ENCODE measurements at places on chromosomes 2 and 18.

GRCh38 chr2:70831861-70832260 is 3.8 kb downstream of the CD207 start:
- no peak for DNase-seq

DNA sequence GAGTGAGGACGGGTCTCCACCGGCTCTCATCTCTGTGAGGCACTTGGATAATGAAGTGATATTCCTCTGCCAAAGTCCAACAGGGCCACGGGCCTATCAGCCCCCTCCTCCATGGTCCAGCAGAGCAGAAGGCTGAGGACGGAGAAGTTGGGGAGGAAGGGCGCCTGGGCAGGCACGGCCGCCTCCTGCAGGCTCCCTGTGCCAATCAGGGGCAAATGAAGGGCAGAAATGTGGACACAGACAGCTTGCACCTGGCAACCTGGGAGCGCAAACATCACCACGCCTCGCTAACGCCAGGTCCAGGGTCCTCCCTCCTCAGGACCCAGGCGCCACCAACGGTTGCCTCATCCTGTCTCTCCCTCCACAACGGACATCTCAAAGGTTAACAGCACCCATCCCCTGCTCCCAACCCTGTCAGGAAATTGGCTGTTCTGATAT is 24.3 kb downstream of the SMAD7 start:
- DNase-seq: no peak

GRCh38 chr2:199814817-199815211 is 36.2 kb downstream of the FTCDNL1 start:
- DNase-seq: no peak

DNA sequence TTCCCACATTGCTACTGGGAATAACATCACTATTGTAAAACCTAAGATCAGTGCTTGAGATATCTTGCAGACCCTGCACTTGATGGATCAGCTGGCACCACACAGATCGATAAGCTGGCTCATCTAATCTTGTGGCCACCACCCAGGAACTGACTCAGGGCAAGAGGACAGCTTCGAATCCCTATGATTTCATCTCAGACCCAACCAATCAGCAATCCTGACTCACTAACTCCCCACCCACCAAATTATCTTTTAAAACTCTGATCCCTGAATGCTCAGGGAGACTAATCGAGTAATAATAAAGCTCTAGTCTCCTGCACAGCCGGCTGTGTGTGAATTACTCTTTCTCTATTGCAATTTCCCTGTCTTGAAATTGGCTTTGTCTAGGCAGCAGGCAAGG is 11.3 kb upstream of the TEX44 start:
- DNase-seq: no peak

GRCh38 chr2:231765496-231765929 is 15.6 kb downstream of the PDE6D start:
- no peak for DNase-seq

- DNase-seq: no peak
Observed at GRCh38 chr2:124526221-124526620, 501.1 kb downstream of the CNTNAP5 start.

DNA sequence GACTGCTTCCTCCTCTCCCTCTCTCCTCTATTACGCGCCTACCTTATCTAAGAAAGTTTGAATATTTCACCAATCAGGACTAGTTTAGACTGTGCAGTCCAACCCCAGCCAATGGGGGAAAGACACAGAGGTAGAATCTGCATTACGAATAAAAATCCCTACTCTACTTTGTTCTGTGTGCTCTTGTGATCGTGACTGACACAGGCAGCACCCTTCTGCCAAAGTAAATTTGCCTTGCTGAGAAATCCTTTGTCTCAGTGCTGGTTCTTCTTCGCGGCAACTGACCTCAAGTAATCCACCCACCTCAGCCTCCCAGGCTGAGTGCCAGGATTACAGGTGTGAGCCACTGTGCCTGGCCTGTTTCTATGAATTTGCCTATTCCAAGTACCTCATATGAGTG is 8.6 kb upstream of the CDCA7 start:
- DNase-seq: no peak

GRCh38 chr2:160467086-160467485 is 26.5 kb downstream of the RBMS1 start:
- no peak for DNase-seq

DNA sequence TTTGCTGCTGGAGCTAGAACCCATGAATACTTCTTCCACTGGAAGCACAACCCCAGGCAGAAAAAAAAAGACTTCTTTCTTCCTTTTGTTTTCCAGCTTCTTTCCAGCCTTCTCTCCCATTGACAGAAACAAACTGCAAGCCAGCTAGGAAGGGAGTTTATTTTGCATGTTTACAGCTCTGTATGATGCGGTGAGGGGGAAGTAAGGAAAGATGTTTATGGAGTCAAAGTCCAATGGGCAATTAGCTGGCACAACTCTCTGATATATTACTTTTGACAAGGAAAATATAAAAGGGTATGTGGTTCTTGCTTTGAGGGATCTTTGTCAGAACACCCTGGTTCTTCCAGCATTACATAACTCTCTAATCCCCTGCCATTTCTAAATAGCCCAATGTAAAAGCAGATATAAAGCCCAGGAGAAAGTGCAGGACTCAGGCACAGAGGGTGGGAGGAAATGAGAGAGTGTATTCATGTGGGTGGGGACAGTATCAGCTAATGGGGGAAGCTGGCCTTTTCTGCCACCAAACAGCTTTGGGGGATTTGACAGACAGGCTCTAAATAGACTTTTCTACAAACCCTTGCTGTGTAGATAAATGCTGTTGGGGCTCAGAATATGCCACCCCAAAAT is 9.3 kb upstream of the NMS start:
- DNase-seq: no peak

DNA sequence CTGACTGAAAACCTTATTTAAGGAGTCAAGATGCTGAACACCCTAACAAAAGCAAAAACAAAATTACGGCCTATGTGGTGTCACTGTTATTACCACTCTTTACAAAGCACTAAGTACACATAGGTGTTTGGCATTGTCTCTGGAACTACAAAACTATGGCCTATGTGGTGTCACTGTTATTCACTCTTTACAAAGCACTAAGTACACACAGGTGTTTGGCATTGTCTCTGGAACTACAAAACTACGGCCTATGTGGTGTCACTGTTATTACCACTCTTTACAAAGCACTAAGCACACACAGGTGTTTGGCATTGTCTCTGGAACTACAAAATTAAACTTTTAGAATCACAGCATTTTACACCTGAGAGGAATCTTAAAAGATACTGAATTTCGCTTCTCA is 47.4 kb downstream of the SLC35F5 start:
- no peak for DNase-seq

DNA sequence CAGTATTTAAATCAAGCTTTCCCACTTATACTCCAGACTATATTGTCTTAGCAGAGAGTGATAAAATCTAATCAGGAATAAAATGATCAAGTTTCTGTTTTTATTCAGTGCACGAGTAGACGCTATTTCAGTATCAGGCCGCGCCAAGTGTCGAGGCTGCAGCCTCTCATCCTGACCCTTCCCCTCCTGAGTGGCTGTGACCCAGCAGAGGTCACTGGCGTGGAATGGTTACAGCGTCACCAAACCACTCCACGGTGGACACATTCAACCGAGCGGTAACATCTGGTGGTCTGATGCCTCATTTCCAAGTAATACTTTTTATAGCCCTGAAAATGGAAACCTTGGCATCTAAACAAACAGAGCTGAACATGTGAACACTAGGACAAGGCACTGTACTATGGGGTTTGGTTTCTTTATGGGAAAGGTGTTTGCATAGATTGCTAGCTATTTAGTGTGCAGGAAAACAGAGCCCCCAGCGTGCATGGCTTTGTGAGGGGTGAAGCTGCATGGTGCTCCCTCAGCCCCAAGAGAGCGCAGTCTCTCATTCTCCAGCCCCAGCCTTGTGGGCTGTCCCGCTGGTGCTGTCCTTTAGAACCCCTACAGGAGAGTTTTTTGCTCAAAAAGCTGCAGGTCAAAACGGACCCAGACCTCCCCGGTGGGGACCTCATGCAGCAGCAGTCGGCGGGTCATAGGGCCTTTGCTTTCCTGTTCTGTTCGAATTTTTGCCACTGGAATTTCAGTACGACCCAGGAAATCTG is 28.4 kb downstream of the FAM228A start:
- DNase-seq: no peak

DNA sequence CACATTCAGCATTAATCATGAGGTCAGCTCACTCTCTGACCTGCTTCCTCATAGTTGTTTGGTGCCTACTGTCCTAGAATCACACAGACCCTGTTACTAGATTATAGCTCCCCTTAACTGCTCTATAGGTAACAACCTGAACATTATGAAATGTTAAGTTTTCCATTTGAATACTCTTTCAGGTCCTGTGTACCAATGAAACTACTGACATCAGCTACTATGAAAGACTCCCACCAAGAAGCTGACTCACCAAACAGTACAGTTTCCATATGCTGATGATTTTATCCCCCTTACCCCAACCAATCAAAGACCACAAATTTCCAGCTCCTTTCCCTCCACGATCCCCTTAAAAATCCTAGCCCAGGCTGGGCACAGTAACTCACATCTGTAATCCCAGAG is 56.3 kb downstream of the SRBD1 start:
- no peak for DNase-seq

Data from 8988T (cell line).